ENCODE measurements at places on chromosomes 5 and 9. TPM values are rescaled to one million over a fixed set of nuclear protein-coding genes. Genes with fewer than 3 reads are reported as not detected.

Gene CNTNAP3
- 25.7 TPM for total RNA-seq

Gene SOX30
- total RNA-seq = not detected

Gene FOXD4L3
- total RNA-seq = not detected

Gene FBLL1
- not detected for total RNA-seq

DNA sequence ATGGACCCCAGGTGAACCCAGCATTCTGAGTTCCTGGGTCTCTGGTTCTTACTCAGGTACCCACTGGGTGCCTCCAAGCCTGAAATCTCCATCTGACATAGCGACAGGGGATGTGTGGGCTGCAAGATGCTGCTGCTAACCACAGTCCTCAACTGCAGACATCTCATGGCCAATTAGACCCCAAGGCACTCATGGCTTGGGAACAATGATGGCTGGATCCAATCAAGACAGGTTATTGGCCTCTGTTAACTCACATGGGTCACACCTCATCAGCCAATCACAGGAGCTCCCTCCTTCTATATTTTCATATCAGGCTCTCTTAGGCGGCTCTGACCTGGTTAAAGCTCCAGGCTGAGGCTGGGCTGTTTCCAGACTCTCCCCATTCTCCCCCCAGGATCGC is 57.0 kb downstream of the CXXC5 start:
- no peak for DNase-seq

GRCh38 chr9:130689937-130690700 is 3.5 kb upstream of the EXOSC2 start:
- peak; percentile 99 for DNase-seq
